ENCODE measurements at places on chromosomes 4 and X.

DNA sequence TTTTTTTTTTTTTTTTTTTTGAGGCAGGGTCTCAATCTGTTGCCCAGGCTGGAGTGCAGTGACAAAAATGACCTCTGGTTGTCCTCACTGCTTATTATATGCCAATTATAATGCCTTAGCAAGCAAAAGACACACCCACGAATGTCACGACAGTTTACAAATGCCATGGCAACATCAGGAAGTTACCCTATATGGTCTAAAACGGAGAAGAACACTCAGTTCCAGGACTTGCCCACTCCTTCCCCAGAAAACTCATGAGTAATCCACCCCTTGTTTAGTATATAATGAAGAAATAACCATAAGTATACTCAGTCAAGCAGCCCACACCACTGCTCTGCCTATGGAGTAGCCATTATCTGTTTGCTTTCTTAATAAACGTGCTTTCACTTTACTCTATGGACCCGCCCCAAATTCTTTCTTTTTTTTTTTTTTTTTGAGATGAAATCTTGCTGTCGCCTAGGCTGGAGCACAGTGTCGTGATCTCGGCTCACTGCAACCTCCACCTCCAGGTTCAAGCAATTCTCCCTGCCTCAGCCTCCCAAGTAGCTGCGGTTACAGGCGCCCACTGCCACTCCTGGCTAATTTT, 106.2 kb downstream of the SMIM20 start:
- no peak for DNase-seq

DNA sequence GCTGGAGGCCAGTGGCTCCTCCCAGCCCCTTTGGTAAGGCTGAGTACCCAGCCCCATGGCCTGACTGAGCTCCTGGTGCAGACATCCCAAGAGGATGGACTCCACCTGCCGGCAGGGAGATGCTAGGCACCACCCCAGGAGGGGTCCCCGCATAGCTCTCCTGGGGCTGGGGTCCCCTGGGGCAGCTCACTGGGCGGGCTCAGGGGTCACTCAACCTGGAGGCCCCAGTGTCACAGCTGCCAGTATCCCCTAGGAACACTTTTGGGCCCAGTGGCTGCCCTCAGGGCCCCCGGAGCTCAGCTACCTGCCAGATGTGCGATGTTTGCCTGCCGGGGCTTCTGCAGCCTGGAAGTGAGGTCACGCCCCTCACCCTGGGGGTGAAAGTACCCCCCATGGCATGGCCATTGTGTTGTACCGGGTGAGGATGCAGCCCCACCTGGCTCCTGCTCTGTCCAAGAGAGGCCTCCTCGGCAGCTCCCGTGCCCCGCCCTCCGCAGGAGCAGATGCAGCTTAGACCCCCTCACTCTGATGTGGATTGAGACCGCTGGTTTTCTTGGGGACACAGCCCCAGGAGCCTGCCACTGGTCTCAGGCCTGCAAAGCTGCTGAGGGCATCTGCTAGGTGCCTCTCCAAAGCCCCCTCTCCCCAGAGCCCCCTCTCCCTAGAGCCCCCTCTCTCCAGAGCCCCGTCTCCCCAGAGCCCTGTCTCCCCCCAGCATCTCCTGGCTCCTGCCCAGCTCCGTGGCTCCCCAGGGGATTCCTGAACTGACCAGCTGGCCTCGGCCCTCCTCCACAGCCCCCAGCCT, 6.7 kb upstream of the HGFAC start:
- DNase-seq, result no peak

- DNase-seq, result peak; percentile 36
These were observed 54.0 kb downstream of the JADE1 start for GRCh38 chr4:128863312-128864075.

DNA sequence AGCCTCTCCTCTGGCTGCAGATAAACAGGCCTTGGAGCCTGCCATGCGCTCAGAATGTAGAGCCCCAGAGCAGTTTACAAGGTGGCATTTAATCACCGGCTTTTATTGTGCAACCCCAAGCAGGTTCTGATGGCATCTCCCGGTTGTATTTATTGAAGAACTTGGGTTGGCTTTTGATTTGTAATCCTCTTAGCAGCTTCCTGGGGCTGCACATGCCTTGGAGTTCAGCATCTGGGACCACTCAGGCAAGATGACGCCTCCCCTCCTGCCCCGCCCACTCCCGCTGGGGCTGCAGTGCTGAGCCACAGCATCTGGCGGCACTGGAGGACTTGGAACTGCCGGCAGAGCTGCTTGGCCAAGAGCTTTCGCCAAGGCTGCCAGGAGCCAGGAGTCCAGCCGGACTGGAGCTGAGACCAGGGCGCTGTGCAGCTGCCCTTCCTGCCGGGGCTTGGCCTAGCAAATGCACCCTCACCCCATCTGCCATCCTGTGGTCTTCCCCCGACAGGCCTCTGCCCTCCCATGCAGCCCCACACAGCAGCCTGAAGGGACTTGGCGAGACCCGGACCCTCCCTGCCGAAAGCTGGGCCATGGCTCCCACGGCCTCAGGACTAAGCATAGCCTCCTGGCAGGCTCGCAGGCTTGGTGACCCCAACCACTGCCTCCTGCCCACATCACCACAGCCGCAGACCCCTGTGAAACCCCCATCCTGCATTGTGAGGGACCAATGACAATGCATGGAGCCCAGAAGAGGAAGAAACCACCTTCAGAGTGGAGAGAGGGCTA, 5.4 kb downstream of the HTRA3 start:
- DNase-seq, result no peak

Measured in stimulated activated CD8-positive, alpha-beta memory T cell treated with anti-CD3 and anti-CD28 coated beads, Interleukin-4, amount 100 ng/mL, for 4 hours (primary cell).